ENCODE measurements at places on chromosomes 11 and 22.
A peak's percentile ranks its signal among the peaks of the same experiment; 100 is the strongest.

DNA sequence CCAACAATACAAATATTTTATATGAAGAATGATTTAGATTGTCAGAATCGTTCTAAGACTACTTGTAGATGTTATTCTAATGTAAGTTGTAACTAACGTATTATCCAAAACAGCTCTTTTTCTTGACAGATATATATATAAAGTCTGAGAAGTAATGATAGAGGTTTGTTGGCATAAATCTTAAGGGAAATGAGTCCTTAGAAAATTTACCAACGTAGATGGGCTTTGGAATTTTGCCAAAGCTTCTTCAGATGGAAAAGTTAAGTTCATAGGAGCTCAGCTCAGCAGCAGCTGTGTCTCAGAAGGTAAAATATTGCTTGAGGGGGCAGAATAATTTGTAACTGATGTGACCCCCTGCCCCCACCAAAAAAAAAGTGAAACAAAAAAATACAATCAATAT is 66.7 kb downstream of the BID start:
- no peak for DNase-seq

- no peak for DNase-seq
Observed at GRCh38 chr11:127000291-127000968, at the start of gene KIRREL3. TSS of gene KIRREL3 (minus strand) at chr11:127000770.

DNA sequence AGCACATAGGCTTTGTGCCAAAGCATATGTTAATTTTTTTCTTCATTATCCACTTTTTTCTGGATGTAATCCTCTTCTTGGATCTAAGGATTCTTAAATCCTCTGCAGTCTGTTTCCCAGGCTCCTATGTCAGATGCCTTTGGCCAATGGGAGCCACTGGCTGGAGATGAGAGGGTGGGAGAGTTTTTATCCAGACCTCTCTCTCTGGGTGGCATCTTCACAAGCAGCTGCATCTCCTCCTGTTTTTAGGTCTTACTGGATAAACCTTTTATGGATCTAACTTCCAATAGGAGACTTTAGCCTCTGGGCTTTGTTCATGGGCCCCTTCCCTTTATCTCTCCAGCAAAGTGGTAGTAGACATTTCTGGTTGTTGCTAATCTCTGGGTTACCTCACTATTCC is 22.4 kb upstream of the MPPED2 start:
- DNase-seq, result no peak

DNA sequence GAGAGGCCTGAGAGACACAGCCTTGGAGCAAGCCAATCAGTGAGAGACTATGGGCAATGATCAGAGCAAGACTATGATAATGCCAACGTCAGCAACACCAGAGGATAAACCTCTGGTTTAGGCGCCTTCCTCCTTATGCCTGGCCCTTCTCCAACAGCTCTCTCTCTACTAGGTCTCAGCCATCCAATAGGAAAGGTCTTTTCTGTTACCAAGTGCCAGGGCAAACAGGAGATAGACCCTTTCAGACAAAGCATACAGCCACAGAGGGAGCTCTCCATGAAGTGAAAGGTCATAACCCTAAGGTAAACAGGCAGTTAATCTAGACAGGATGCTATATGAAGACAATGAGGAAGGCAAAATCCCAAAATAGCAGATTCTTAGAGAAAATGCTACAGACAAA is 9.5 kb downstream of the STK33 start:
- no peak for DNase-seq

DNA sequence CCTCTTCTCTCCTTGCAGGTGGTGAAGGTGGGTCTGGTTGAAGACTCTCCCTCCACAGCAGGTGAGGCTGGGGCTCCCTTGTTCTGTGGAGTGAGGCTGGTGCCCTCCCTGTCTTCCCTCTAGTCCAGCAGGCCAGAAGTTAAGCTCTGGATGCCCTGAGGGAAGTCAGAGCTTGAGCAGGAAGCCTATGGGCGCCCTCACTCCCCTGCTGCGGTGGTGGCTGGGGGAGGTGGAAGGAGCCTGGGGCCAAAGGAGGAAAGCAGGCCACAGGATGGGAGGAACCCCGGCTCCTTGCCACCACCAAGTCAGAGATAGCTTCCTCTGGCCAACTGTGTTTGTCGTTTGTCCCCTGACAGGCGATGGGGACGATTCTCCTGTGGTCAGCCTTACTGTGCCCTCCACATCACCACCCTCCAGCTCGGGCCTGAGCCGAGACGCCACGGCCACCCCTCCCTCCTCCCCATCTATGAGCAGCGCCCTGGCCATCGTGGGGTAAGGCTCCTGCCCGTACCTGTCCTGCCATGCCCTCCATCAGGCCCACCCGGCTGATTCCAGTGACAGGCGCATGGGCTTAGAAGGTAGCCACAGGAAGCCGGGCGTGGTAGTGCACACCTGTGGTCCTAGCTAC is 29.5 kb upstream of the RAB1B start:
- no peak for DNase-seq

DNA sequence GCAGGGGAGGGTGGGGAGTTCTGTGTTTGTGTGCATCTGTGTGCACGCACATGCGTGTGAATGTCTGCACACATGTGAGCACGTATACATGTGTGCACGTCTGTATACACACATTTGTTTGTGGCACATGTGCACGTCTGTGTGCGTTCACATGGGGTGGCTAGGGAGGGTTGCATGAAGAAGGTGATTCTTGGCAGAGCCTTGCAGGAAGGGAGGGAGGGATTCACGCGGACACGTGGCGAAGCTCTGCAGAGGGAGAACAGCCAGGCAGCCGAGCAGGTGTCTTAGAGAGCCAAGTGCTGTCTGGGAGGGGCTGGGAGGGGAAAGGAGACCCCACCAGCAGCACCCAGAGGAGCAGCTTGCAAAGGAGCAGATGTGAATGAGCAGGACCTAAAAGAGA is 372.1 kb downstream of the BRD1 start:
- no peak for DNase-seq

DNA sequence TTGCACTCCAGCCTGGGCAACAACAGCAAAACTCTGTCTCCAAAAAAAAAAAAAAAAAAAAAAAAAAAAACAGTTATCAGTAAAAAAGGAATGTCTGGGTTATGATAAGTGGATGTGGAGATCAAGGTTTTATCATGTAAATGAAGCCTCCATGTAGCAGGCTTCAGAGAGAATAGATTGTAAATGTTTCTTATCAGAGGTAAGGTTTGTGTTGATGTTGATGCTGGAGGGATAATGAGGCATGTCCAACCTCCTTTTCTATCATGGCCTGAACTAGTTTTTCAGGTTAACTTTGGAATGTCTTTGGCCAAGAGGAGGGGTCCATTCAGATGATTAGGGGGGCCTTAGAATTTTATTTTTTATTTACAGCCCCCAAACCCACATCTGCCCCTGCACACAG is 35.4 kb upstream of the TREH start:
- no peak for DNase-seq

GRCh38 chr22:26435327-26436093 is 6.5 kb downstream of the ASPHD2 start:
- no peak for DNase-seq

- DNase-seq, result peak; percentile 40
Observed at GRCh38 chr11:124961972-124962609, 8.1 kb downstream of the CCDC15 start.

- DNase-seq, result no peak
Observed at GRCh38 chr22:26768952-26769351, 111.6 kb downstream of the MIAT start.

GRCh38 chr22:45608763-45609180 is 62.9 kb upstream of the ATXN10 start:
- no peak for DNase-seq

- peak; percentile 37 for DNase-seq
Observed at GRCh38 chr11:18310800-18311340, 11.1 kb downstream of the HPS5 start.

- DNase-seq, result no peak
Observed at GRCh38 chr11:44702889-44703288, 23.9 kb upstream of the TSPAN18 start.
